ENCODE measurements at places on chromosomes 4 and X.

- DNase-seq, result no peak
Observed at GRCh38 chrX:41236629-41237028, 97.3 kb upstream of the DDX3X start.

DNA sequence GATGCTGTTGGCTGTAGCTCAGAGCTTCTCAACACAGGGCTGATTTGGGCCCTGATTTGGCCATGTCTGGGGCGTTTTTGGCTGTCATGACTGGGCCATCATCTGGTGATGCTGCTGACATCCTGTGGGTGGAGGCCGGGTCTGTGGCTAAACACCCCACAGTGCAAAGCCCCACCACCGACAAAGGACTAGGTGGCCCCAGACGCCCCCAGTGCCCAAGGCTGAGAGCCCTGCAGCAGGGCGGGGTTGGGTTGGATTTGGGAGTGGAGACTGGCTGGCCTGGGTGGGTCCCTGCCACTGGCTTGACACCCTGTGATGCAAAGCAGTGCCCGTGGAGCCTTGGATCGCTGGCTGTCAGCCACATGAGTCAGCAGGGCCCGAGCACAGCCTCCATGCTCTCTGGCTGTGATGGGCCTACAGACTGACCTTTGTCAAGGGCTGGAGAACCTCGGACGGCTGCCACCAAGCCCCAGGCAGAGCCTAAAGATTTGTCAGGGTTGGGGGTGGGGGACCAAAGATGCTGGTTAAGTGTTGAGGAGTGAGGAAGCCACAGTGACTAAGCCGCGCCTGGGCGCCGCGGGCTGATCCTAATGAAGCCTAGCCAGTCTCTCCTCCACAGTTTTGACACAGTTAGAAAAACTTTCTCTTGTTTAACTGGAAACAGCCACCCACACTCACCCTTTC, 28.3 kb downstream of the CYTL1 start:
- no peak for DNase-seq

DNA sequence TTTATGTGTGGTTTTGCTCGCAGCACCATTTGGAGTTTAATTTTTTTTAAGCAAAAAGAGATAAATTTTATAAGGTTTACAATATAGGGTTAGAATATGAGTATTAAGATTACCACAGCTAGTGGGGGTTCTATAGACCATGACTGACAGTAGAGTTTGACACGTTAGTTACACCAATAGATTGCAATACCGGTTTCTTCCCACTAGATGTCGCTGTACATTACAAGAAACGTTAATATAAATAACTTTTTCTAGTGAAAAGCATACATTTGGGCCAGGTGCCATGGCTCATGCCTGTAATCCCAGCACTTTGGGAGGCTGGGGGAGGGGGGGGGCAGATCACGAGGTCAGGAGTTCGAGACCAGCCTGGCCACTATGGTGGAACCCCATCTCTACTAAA, 433.6 kb downstream of the MAGEB5 start:
- no peak for DNase-seq

- DNase-seq, result no peak
Observed at GRCh38 chr4:153005899-153006381, 69.8 kb downstream of the FHDC1 start.

GRCh38 chrX:123476611-123477219, 256.1 kb downstream of the THOC2 start:
- DNase-seq, result no peak

DNA sequence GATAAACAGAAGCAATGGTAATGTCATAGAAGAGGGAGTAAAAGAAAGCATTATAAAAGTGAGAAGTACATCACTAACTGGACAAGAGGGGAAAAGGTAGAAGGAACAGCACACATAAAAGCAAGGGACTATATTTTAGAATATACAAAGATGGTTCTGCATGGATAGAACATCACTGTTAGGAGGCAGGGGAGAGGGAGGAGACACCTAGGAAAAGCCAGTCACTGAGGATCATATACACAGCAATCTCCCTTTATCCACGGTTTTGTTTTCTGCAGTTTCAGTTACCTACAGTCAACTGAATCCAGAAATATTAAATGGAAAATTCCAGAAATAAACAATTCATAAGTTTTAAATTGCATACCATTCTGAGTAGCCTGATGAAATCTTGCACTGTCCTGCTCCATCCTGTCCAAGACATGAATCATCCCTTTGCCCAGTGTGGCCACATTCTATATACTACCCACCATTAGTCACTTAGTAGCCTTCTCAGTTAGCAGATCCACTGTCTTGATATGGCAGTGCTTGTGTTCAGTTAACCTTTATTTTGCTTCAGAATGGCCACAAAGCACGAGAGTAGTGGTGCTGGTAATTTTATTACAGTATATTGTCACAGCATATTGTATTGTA, 74.2 kb downstream of the PPA2 start:
- no peak for DNase-seq

DNA sequence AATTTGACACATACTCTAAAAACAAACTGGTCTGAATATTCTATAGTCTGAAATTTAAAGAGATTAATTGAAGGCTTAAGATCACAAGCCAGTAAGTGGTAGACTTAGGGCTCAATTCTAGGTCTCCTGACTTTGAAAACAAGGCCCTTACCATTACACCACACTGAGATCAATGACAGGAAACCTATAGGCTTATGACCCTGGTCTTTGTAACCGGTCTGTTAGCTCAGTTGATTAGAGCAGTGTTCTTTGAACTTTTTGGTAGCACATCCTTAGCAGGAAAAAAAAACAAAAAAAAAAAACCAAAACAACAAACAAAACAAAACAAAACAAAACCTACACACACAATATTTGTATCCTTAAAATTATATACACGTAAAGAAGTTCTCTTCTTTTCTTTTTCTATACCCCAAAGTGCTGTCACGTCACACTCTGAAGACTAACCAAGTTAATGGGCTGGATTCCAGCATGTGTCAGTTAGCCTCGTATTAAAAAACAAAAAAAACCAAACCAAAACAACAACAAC, 55.4 kb downstream of the RPS6KA3 start:
- no peak for DNase-seq

DNA sequence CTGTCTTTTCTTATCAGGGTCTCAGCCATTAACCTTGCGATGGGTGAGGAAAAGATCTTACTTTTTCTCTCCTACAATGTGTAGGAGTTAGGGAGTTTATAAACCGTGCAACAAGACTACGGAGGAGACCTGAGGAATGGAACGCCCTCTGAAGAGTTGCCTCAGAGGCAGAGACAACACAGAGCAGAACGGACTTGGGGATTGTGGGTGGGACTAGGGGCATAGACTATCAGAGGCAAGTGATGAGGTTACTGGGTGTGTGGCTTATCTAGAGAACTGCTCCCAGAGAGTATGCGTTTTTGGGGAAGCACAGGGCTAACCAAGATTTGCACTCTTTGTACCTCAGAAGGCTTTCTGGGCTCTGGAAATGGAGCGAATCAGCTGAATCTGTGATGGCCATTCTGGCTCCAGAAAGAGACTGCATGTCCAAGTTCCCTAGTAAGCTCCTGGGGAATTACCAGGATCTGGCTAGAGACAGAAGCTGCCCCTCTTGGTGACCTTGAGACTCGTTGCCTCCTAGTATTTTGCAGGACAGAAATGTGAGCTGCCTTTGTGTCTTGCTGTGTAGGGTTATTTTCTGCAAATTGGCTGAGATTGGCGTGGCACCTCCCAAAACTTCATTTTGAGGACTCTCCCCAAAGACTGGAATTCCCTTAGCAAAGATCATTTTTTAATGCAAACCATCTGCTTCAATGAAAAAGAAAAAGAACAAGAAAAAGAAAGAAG, 118.9 kb downstream of the ARSF start:
- no peak for DNase-seq

Measured in activated T-cell treated with anti-CD3 and anti-CD28 coated beads, Interleukin-2, amount 50 U/mL, for 4 hours (primary cell).